ENCODE measurements at places on chromosomes 11 and 22.

DNA sequence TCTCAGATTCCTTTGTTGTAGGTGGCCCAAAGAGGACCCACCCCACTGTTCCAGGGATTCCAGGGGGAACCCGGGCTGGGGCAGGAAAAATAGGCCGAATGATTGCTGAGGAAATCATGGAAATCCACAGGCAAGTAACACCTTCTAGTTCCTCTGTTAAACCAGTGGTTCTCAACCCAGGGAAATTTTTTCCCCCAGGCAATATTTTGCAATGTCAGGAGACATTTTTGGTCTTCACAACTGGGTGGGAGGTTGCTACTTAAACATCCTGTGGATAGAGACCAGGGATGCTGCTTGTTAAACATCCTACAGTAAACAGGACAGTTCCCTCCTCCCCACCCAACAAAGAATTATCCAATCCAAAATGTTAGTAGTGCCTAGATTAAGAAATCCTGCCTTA, 84.7 kb downstream of the BTBD10 start:
- DNase-seq: no peak

DNA sequence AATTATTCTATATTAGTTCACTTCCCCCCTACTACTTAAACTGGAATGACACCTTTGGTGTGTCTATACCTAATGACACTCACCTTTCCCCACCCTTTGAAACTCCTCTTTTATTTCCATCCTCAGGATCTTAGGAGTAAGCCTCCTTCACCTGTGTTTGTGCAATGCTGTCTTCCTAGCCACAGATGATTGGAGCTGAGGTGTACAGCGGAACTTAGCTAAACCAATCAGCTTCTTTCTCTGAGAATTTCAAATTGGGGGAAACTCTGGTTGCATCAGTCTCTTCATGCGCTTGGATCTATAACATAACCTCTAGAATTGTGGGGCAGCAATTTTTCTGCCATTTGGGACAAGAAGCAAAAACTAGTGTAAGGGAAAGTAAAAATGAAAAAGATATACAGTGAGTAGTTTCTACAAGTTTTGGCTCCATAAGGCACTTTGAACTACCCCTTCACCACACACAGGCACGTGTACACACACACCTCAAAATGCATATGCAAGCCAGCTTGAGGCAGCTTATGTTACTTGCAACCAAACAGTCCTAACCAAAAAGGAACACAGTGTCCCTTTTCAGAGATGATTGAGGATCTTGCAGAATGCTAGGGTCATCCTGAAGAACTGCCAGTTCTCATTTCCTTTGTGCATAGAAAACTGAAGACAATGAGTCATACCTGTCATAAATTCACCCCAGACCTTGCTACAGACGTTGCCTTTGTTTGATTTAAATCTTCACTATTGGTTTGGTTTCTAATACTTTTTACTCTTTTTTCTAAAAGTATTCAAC, 36.0 kb upstream of the LDLRAD3 start:
- DNase-seq: no peak

DNA sequence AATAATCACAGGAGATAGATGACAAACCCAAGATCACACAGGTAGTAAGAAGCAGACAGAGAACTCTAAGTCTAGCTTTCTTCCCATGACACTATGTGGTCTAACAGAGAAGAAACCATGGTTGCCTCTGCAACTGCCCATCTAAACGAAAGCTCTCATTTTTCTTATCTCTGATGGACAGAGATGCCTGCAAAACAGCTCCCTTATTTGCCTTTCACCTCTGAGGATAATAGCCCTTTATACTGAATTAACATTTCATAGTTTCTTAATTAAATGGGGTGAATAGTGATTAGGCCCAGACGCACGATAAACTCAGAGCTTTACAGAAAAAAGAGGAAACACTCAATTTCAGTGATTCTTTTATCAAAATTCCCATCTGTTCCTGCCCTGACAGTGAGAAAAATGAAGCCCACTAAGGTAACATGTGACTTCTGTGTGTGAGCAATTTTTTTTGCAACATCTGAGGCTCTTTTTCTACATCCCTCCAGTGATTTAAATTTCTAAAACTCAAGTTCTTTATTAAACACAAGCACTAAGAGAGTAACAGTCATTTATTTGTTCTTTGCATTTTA, 24.6 kb downstream of the OR2AG2 start:
- DNase-seq: no peak

GRCh38 chr11:46475051-46475925, 83.7 kb upstream of the CHRM4 start:
- DNase-seq: no peak

DNA sequence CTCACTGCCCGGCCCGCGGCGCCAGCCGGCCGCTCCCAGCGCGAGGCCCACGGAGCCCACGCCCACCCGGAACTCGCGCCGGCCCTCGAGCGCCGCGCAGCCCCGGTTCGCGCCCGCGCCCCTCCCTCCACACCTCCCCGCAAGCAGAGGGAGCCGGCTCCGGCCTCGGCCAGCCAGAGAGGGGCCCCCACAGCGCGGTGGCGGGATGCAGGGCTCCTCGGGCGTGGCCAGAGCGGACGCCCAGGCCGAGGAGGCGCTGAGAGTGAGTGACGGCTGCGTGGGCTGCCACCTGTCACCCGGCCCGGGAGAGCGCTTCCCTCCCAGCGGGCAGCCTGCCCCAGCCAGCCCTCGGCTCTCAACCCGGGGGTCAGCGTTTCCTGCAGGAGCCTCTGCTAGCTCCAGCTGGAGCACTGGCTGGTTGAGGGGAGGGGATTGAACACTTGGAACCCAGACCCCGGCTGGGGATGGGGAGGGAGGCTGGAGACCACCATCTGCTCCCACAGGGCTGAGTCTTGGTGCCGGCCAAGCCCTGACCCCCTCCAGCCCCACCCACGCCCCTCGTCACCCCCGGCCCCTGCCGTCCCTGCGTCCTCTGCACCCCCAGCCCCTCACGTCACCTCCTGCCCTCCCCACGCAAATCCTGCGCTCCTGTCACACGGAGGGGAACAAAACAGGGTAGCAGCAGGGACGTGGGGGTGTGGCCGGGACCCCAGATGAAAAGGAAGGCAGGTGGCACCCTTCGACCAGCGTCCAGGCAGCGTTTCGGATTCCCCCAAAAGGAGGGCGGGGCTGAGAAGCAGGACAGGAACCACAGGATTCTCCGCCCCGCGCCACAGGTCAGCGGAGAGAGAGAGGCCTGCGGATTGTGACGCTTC, 157.0 kb downstream of the BRD1 start:
- DNase-seq: no peak

- DNase-seq: no peak
Observed at GRCh38 chr11:12242966-12243365, 132.6 kb downstream of the MICAL2 start.

- DNase-seq: no peak
Observed at GRCh38 chr11:110362971-110363509, 66.6 kb upstream of the RDX start.

GRCh38 chr22:24006207-24006913, 1.1 kb upstream of the GSTT4 start:
- no peak for DNase-seq

GRCh38 chr22:36151006-36151595, 9.5 kb downstream of the APOL3 start:
- DNase-seq: no peak

DNA sequence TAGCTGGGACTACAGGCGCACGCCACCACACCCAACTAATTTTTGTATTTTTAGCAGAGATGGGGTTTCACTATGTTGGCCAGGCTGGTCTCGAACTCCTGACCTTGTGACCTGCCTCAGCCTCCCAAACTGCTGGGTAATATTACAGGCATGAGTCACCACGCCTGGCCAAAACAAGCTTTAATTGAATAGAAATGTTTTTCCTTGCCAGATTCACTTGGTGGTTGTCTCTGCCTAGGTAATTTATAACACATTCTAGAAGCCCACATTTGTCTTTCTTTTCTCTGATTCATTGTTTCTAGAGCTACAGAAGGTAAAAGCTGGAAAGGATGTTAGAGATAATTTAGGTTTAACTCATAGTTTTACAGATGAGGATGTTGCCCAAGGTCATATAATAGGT, 41.3 kb downstream of the CECR2 start:
- no peak for DNase-seq

DNA sequence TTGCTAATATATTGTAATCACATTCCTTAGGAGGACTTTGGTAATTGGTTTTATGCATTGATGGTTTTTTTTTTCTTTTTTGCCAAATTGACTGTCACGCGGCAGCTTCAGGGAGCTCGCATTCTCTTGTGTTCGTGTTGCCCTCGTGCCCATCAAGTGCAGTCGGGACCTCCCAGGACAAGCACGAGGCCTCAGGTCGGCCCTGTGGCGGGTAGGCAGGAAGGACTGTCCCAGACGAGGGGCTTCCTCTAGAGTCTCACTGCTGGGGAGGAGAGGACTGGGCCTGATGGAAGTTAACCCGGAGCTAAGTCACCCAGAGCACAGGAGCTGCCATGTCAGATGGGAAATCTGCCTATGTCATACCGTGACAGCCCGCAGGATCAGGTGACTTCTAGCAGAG, 37.0 kb downstream of the CTTN start:
- DNase-seq: no peak

DNA sequence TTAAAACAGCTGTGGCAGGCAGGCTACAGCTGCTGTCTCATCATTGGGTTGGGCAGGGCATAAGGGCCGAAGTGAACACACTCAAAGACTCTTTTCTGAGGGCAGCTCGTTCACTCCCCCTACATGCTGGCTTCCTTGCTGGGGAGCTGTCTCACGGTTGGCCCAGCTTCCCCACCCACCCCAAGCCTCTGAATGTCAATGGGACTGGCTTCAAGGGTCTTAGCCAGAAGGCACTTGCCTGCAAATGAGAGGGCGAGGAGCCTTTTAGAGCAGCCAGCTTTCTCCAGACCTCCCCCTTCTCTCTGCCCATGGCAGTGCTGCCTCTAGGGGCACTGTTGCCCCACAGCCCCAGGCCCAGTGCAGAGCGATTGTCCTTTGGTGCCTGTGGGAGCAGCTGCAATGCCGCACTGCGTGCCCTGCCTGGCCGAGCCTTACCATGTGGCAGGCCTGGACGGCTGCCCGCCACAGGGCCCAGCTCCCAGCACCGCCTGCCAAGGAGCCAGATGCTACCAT, 94.7 kb upstream of the RASSF10 start:
- no peak for DNase-seq

DNA sequence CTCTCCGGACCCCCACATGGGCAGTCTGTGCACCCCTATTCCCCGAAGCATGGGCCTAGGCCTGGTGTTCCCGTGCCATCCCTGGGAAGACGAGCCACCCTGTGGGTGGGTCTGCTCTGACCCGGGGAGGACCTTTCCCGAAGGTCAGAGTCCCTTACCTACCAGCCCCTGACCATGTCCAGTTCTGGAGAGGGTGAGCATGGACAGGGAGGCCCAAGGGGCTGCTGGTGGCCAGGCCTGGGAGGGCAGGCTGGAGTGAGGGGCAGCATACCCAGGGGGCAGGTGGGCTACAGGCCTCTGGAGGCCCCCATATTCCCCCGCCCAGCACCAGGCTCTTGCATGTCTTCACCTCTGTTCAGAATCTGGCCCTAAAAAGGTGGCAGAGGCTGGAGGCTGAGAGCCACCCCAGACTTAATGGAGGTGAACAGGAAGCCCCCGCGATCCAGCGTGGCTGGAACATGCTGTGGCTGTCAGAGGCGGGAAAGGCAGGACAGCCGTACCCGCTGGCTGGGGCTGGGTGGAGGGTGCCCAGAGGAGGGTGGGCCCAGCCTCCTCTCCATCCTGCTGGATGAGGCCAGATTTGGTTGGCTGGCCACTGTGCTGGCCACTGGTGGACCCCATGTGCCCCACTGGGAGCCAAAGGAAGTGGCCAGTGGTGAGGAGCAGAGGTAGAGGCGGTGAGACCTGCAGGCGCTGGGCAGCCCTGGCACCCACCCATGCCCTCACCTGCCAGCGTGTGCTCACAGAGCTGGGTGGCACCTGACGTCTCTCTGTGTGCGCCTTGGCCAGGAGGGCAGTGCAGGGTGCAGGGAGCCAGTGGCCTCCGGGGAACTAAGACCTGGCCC, 11.2 kb upstream of the SYT8 start:
- DNase-seq: no peak

DNA sequence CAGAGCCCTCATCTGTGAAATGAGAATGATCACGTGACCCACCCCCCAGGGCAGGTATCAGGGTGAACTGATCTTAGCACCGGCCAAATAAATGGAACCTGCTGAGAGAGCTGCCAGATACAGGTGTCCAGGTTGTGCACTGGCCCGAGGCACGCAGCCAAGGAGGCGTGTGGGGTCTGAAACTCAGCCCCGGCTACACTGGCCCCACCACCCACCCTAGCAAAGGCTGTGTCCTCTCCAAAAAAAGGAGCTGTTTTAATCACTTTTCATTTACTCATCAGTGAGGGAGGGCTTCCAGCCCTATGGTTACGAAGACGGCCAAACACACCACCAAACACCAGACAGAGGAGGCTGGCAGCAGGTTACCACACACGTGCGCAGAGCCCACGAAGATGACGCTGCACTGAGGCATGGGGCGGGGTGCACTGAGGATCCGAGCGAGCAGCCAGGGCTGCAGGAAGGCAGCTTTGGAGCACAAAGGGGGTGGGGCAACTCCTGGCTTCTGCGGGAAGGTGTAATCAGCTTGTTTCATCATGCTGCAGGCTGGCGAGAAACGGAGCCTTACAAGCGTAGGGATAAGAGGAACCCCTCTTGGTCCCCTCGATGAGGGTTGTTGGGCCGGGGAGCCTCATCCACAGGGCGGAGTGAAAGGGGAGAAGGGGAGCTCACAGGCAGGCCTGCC, 19.5 kb upstream of the SLC22A12 start:
- no peak for DNase-seq

DNA sequence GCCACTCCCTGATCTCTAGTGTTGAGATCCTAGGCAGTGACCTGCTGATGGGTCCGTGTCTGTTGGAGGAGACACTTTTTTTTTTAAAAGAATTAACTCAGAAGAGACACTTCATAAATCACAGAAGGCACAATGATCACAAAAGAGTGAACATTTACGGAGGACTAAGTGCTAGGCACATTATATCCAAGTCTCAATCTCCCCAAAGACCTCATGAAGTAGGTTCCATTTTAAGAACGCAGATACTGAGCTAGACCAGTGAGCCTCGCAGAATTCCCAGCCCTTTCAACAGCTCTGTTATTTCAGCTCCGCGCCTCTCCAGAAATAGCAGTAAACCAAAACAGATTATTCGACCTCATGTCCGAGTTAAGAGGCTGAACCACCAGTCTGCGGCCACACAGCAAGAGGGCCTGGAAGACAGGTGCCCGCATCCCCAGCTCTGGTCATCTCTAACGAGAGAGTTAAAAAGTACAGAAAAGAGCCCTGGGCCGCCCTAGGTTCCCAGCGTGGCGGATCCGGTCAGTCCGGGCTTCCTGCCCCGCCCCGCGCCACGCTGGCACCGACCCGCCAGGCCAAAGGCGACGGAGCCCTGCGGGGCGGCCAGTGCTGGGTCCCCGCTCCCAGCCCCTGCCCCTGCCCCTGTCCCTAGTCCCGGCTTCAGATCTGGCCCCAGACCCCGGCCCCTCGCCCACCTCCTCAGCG, 612 bp downstream of the XBP1 start:
- no peak for DNase-seq

- DNase-seq: no peak
Observed at GRCh38 chr22:39408173-39408572, 8.6 kb downstream of the TAB1 start.

DNA sequence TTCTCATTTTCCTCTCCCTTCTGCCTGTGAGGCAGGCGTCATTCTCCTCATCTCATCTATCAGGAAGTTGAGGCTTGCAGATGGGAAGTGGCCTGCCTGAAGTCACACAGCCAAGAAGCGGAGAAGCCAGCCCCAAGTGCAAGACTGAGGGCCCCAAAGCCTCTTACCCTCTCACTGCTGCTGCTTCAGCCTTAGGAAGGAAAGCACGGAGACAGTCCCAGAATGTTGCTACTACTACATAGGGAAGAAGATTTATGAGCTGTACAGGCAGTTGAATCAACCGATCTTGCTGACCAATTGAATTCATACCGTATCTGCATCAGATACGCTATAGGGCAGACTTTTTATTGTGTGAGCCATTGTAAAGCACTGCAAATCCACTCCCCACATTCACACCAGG, 89.0 kb downstream of the CWC15 start:
- no peak for DNase-seq
